ENCODE measurements at places on chromosomes 4 and X. TPM values are rescaled to one million over a fixed set of nuclear protein-coding genes. Genes with fewer than 3 reads are reported as not detected.

The SPANXN4 gene
- not detected for total RNA-seq

The C4orf51 gene
- total RNA-seq: not detected

The CFI gene
- not detected for total RNA-seq

The ARMCX2 gene
- total RNA-seq: 24.1 TPM

The OTUD6A gene
- not detected for total RNA-seq

GRCh38 chrX:140817943-140818342 lies 108.4 kb downstream of the LINC00632 start:
- H3K27ac ChIP-seq: no peak overlapping the region
- peaks cover 6% of the 10 kb centered on the region for H3K4me1 ChIP-seq
- H3K27me3 ChIP-seq: no peaks in the 10 kb centered on the region
- H3K36me3 ChIP-seq: peaks cover 9% of the 10 kb centered on the region

DNA sequence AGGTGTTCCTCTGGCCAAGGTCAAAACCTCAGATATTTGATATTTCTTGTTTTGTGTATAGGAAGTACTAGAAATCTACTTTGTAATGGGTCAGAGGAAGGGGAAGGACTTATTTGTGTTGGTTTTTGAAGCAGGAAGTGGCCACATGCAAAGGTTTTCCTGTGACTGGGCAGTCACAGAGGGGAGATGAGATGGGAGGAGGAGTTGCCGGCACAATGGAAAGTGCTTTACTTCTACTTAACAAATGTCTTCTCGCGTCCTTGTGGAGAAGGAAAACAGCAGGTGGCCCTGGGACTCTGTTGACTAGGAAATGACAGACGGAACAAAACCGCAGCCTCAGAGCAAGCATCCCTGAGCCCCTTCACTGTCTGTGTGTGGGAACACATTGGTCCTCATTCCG lies 46.6 kb downstream of the SHROOM2 start:
- H3K36me3 ChIP-seq: no peaks in the 10 kb centered on the region
- no peak for DNase-seq
- H3K4me1 ChIP-seq: no peaks in the 10 kb centered on the region
- H3K27ac ChIP-seq: no peak overlapping the region

- peaks cover 50% of the 10 kb centered on the region for H3K4me1 ChIP-seq
- H3K27ac ChIP-seq: peak overlapping the region; percentile 65
- DNase-seq: no peak
Observed at GRCh38 chr4:48681856-48682255, 98.2 kb downstream of the FRYL start.

- H3K27ac ChIP-seq: no peak overlapping the region
- no peak for DNase-seq
Observed at GRCh38 chr4:137881641-137882040, 349.3 kb upstream of the PCDH18 start.

GRCh38 chrX:149365061-149365460 lies 140.0 kb downstream of the IDS start:
- no peak overlapping the region for H3K27ac ChIP-seq
- no peaks in the 10 kb centered on the region for H3K36me3 ChIP-seq
- no peak for DNase-seq
- peaks cover 5% of the 10 kb centered on the region for H3K27me3 ChIP-seq

DNA sequence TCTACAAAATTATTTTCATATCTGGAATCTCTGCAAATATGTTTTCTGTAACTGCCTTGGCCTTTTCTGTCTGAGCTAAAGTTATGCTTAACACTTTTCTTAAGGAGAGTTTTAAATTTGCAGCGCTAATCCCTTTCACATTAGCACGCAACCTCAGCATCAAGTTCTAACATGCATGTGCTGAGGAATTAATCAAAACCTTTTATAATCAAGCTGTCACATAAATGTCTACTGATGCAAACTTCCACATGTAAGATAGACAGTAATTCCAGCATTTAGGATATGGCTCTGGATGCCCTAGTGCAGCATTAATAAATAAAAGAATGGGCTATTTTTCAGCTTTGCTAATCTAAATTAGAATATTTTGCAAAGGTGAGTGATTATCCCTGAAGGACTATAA lies 17.5 kb upstream of the NEIL3 start:
- DNase-seq: no peak
- H3K4me1 ChIP-seq: no peaks in the 10 kb centered on the region
- H3K36me3 ChIP-seq: no peaks in the 10 kb centered on the region
- H3K4me3 ChIP-seq: no peak overlapping the region

GRCh38 chrX:34483980-34484379 lies 173.1 kb downstream of the TMEM47 start:
- no peak overlapping the region for H3K4me3 ChIP-seq
- DNase-seq: no peak
- no peaks in the 10 kb centered on the region for H3K4me1 ChIP-seq
- H3K36me3 ChIP-seq: no peaks in the 10 kb centered on the region

GRCh38 chrX:150256297-150256650 lies 106.8 kb upstream of the MAMLD1 start:
- peak overlapping the region; percentile 41 for H3K4me3 ChIP-seq
- no peak for DNase-seq
- no peaks in the 10 kb centered on the region for H3K27me3 ChIP-seq
- H3K27ac ChIP-seq: no peak overlapping the region
- peaks cover 13% of the 10 kb centered on the region for H3K4me1 ChIP-seq
- H3K36me3 ChIP-seq: no peaks in the 10 kb centered on the region

All from naive thymus-derived CD8-positive, alpha-beta T cell (primary cell).